Fibroblast of the conjunctiva (primary cell): ENCODE measurements at places on chromosomes 1 and 21.

DNA sequence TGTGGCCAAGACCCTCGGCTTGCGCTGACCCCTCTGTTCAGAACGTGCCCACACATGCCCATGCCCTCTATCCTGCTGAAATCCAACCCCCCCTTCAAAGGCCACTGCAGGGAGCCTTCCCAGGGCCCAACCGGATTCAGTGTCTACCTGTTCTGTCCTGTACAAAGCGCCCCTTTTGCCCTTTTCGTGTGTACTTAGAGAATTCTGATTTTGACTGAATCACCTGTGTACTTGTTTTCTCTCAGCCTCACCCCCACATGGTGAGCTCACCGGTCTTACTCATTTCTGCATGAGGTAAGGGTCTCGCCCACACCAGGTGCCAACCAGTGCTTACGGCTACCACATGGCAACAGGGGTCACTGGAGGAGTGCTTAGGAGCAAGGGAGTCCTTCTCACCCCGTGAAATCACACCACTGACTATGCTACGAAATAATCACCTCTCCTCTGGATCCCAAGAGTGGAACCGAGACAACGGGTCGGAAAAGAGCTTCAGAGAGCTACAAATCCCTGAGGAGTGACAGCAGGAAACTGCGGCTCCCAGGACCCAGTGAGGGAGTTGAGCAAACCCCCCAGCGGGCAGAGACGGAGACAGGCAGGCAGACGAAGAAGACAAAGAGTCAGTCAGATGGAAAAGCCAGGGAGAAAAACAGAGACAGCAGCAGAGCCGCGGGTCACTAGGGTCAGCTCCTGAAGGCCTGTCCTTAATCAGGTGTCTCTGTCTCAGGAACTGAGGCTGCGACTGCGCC, 2.1 kb upstream of the S100A2 start:
- no peak for DNase-seq

DNA sequence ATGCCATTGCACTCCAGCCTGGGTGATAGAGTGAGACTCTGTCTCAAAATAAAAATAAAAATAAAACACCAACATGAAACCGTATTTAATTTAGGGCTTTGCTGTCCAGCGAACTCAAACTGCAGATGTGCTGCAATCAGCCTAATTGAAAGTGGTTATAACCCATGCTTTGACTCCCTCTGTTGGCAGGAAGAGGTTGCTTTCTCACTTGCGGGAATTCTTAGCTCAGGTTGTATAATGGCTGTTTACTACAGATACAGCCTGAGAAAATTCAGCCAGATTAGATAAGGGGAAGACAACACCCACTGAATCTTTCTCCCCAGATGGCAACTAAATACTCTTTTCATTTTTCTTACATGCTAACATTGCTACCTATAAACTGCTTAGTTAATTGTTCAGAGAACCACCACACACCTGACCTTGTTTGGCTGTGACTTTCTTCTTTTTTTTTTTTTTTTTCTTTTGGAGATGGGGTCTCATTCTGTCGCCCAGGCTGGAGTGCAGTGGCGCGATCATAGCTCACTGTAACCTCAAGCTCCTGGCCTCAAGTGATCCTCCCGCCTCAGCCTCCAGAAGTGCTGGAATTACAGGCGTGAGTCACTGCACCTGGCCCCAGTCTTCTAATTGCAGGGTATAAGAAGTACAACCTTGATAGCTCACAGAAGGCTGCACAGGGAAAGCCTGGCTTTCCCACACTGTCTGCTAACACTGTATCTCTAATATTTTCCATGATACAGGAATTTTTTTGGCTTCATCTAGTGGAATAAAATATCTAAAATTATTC, 34.6 kb downstream of the DNTTIP2 start:
- peak; percentile 75 for DNase-seq

GRCh38 chr1:24098943-24099638, 12.8 kb downstream of the MYOM3 start:
- DNase-seq, result no peak

DNA sequence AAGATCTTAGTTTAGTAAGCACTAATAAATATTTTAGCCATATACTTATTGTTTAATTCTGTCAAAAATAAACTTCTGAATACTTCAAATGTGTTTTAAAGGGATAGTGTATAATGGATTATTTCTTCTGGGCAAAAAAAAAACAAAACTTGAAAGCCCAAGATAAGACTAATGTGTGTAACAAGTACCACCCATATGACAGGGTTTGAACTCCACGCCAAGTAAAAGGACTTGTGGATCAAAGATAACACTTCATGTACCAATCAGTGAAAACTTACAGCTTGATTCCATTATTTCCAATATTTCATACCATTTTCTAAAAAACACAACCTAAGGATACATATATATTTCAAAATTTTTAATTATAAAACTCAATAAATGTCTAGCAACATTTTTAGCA, 59.5 kb downstream of the DENND1B start:
- DNase-seq, result no peak

DNA sequence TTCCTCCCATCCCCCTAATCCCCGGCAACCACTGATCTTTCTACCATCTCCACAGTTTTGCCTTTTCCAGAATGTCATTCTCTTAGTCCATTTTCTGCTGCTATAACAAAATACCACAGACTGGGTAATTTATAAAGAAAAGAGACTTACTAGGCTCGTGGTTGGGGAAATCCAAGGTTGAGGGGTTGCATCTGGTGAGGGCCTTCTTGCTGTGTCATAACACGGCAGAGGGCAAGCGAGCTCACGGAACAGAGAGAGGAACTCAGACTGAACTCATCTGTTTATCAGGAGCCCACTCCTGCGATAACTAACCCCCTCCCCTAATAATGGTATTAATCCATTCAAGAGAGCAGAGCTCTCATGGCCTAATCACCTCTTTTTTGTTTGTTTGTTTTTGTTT, 52.0 kb downstream of the RUNX3 start:
- no peak for DNase-seq

- no peak for DNase-seq
These were observed 5.6 kb downstream of the TMEM54 start for GRCh38 chr1:32895325-32896215.

- DNase-seq, result no peak
These were observed 23.6 kb downstream of the OPTC start for GRCh38 chr1:203517426-203518110.

- DNase-seq, result no peak
These were observed 12.7 kb downstream of the KYAT3 start for GRCh38 chr1:88979749-88980116.

- no peak for DNase-seq
These were observed 27.2 kb upstream of the ERG start for GRCh38 chr21:38525454-38525853.

- DNase-seq, result no peak
These were observed 6.2 kb downstream of the FBXO2 start for GRCh38 chr1:11648039-11648438.

DNA sequence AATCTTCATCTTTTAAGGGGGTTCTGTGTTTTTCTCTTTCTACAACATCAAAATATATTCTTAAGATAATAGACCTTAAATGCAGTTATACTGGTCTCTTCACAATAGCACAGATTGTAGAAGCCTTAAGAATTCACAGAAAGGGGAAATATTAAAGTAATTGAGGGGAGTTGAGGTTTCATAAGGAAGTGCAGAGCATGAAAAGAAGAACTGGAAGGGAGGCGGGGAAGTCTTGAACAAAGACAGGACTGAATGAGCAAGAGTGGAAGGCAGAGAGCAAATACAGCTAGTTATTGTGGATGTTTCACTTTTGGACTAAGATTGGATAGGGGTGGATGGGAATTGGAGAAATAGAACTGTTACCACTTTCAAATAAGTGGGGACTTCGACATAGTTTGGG, 67.7 kb downstream of the PTGER3 start:
- no peak for DNase-seq

DNA sequence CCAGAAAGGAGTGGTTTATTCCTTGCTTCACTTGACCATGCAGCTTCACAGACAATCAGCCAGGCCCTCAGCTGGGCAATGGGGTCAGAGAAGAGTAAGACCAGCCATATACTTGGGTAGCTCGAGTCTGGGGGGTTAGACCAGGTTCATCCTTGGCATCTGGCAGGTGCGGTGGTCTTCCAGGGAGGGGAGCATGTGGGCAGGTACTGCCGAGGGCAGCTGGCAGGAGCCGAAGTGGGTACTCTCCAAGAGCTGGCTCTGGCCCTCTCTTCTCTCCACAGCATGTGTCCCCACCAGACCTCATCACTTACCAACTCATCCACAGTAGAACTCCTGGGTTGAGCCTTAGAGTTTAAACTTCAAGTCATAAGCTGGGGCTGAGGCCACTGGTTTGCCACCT, 156.8 kb downstream of the FOXD2 start:
- no peak for DNase-seq

DNA sequence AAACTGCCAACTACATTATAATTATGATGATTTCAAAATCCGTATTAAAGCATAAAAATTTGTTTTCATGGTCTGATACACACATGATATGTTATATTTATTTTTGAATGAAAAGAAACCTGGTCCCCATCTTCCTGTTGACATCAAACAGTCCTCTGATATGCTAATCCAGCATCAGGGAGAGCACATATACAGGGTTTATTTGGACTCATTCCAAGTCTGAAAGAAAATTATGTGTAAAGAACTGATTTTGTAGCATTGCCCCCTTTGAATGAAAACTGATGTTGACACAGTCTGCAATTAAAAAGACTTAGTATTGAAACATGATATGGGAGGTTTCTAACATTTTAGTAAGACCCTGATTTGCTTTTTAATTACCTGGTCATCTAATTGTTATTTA, 119.4 kb downstream of the NEK7 start:
- no peak for DNase-seq

GRCh38 chr1:12124693-12125421, 41.9 kb upstream of the TNFRSF1B start:
- peak; percentile 69 for DNase-seq

DNA sequence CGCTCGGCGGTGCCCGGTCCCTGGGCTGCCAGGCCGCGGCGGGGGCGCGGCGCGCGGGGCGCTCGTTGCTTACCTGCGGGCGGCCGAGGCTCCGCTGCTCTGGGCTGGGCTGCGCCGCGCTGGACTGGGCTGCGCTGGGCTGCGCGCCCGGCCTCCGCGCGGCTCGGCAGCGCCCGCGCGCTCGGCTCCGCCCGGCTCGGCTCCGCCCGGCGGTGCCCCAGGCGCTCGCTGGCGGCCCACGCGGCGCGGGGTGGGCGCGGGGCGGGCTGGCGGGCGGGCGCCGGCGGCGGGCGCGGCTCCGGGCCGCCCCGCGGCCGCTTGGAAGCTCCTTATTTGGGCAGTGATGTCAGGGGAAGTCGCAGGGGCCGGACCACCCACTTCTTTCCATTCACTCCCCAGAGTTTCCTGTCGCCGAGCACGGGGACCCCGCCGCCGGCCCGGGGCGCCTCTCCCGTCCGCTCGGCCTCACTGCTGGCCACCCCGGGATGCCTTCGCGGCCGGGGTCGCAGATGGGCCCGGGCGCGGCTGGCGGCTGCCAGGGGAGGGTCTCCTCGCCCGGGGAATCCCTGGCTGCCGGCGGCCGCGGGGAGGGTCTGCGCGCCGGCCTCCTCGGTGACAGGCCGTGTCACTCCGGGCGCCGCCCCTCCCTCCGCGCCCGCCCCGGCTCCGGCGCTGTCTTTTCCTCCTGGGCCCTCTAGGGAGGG, 177.7 kb upstream of the EDN2 start:
- no peak for DNase-seq

- DNase-seq, result no peak
These were observed 453 bp downstream of the PABPC4 start for GRCh38 chr1:39576016-39576657.

GRCh38 chr21:43276811-43277210, 108.0 kb downstream of the CRYAA start:
- DNase-seq, result no peak

- no peak for DNase-seq
These were observed 134.4 kb downstream of the TGFB2 start for GRCh38 chr1:218479436-218480115.

GRCh38 chr1:63033211-63033610, 249.3 kb downstream of the ATG4C start:
- DNase-seq, result no peak

- no peak for DNase-seq
These were observed 103.1 kb downstream of the SLC25A24 start for GRCh38 chr1:108097018-108097417.

GRCh38 chr1:6473974-6474814, 8.2 kb upstream of the TNFRSF25 start:
- DNase-seq, result no peak

DNA sequence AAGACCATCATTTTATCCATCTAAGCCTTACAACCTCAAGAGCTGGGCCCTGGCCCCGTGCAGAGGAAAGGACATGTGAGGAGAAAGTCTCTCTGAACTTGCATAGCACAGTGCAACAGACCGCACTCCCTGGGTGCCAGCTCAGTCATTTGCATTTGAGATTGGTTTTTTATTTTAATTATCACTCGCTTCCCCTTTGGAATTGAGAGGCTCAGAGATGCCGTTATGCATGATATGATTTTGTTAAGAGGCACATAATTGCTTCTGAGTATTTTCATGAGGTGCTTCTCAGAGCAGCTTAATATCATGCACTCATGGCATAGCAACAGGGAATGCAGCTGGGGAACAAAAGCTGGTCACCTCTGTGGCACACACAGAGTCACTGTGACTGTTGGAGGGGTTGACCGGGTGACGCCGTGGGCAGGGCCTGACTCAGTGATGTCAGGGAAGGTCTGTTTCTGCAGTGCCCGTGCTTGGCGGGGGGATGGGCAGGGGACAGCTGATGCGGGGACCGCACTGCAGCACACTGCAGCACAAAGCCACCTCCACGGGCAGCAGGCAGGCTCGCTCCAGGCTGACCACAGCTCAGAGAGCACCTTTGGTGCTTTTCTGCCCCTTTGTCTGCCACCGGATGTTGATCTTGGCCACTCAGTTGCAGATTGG, 43.2 kb upstream of the VAMP3 start:
- no peak for DNase-seq

DNA sequence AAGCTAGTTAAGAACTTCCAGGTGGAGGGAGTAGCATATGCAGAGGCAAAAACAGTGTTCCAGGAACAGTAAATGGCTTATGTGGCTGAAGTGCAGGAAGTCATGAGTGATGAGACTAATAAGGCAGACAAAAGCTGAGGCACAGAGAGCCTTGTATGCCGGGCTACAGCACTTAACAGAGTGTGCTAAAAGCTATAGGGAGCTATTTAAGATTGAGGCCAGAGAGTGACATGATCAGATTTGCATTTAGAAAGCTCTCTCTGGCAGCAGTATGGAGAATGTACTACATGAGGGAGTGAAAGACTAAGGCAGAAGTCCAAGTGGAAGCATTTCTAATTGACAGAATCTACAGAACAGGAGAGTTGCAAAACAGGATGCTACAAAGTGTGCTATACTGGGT, 38.6 kb downstream of the WASF2 start:
- no peak for DNase-seq

GRCh38 chr1:61287734-61288133, 205.4 kb downstream of the NFIA start:
- DNase-seq, result peak; percentile 71

- DNase-seq, result no peak
These were observed at the start of gene NCMAP for GRCh38 chr1:24555591-24556413. TSS of gene NCMAP (plus strand) at chr1:24556087. CDS start at chr1:24595431, 39,344 bp downstream.

DNA sequence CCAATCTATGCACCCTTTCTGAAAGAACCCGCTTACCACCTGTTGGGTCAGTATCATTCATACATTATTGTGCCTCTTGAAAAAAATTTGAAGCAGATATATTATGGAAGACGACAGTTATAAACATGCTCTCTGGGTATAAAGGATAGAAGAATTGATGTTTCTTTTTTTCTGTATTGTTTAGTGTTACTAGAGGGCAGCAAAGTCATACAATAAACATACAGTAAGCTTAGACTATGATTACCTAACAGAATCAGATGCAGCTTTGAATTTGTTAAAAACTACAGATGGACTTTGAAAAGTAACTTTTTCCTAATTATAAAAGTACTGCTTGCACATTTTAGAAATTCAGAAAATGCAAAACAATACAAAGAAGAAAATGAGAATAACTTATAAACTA, 11.1 kb upstream of the PAXBP1 start:
- no peak for DNase-seq

GRCh38 chr1:177945943-177946650, 23.8 kb downstream of the SEC16B start:
- peak; percentile 38 for DNase-seq
